ENCODE measurements at places on chromosomes 2 and 18. TPM values are rescaled to one million over a fixed set of nuclear protein-coding genes. Genes with fewer than 3 reads are reported as not detected.

The SPEG gene
- 0.20 TPM for total RNA-seq

GRCh38 chr18:10926621-10927161, 222.7 kb downstream of the PIEZO2 start:
- no peaks in the 10 kb centered on the region for H3K36me3 ChIP-seq
- no peak overlapping the region for H3K4me3 ChIP-seq
- no peaks in the 10 kb centered on the region for H3K4me1 ChIP-seq
- H3K27ac ChIP-seq: no peak overlapping the region
- no peak for DNase-seq
- H3K27me3 ChIP-seq: peaks cover 2% of the 10 kb centered on the region

DNA sequence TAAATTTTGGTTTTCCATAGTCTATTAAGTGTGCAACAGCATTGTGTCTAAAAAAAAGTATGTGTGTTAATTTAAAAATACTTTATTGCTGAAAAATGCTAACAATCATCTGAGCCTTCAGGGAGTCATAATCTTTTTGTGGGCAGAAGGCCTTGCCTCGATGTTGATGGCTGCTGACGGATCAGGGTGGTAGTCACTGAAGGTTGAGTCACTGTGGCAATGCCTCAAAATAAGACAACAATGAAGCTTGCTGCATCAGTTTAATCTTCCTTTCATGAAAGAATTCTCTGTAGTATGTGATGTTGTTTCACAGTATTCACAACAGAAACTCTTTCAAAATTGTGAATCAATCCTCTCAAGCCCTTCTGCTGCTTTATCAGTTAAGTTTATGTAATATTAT, 31.3 kb downstream of the HDHD2 start:
- H3K4me3 ChIP-seq: no peak overlapping the region
- no peak overlapping the region for H3K27ac ChIP-seq
- peaks cover 15% of the 10 kb centered on the region for H3K4me1 ChIP-seq
- no peak for DNase-seq

DNA sequence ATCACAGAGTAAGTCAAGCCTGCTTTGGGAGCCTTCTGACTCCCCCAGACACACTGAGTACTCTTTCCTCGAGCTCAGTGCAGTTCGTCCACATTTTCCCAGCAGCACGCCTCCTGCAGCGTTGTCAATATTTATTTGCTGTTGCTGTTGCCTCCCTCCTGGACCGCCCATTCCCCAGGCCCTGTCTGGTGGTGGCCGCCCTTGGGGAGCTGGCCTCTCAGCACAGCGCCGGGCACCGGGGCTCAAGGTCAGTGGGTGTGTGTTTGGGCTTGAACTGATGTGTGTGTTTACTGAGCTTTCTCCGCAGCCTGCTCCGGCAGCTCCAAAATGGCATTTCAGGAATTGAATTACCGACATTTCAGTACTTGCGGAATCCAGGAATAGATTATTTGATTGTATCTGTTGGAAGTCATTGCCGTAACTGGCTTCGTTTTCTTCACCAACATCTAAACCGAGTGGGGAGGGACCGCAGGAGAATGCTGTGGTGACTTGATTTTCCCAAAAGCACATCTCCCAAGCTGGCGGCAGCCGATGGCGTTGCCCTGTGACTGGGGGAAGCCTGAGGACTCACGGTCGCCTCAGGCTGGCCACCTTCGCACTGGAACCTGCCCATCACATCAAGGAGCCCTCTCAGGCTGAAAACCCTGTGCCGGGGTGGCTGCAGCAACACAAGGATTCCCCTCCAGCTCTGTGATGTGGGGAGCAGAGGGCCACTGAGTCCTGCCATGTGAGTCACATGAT, 66.0 kb downstream of the HPCAL1 start:
- no peak overlapping the region for H3K4me3 ChIP-seq
- no peaks in the 10 kb centered on the region for H3K36me3 ChIP-seq
- no peak for DNase-seq
- no peaks in the 10 kb centered on the region for H3K4me1 ChIP-seq

DNA sequence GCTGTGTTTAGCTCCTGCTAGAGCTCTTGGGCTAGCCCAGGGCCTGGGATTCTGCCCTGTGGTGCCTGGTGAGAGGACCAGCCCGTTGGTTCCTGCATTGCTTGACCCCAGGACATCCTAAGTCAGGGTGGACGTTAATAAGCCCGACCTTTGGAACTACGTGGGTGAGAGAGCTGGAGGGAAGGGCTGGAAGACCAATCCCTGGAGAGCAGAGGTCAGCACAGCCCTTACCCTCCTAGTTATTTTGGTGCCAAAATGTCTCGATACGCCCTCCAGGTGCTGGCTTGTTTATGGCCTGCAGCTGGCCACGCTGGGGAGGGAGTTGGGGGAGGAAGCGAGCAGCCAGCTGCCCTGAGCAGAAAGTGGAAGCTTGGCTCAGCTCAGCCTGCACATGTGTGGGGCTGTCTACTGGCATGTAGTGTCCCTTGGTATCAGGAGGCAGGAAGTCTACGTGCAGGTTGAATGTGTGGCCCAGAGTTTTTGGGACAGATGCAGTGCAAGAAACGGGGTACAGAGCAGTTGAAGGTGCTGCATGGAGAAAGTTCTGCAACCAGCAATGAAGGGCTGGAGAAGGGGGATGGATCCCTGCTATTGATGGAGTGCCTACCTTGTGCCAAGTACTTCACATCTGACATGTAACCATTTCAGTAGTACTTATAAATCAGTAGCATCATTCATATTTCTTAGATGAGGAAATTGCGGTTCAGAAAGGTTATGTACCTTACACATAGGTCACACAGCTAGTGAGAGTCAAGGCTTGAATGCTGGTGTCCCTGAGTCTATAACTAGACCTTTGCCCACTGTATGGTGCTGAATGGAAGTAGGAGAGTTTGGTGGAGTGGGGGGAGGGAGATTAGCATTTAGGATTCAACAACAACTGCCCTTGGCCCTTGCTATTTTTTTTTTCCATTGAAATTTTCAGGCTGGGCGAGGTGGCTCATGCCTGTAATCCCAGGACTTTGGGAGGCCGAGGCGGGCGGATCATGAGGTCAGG, 5.0 kb upstream of the DGKD start:
- peaks cover 2% of the 10 kb centered on the region for H3K36me3 ChIP-seq
- no peak overlapping the region for H3K4me3 ChIP-seq
- H3K27ac ChIP-seq: no peak overlapping the region
- no peak for DNase-seq

- H3K36me3 ChIP-seq: no peaks in the 10 kb centered on the region
- H3K4me1 ChIP-seq: no peaks in the 10 kb centered on the region
- peaks cover 9% of the 10 kb centered on the region for H3K27me3 ChIP-seq
These were observed 73.7 kb upstream of the DNAJC10 start for GRCh38 chr2:182642328-182642727.

- no peak for DNase-seq
- no peak overlapping the region for H3K27ac ChIP-seq
- peaks cover 13% of the 10 kb centered on the region for H3K27me3 ChIP-seq
- H3K4me3 ChIP-seq: no peak overlapping the region
- peaks cover 10% of the 10 kb centered on the region for H3K4me1 ChIP-seq
- no peaks in the 10 kb centered on the region for H3K36me3 ChIP-seq
These were observed 80.3 kb downstream of the FMNL2 start for GRCh38 chr2:152415231-152415642.

- no peak overlapping the region for H3K4me3 ChIP-seq
- no peak for DNase-seq
- H3K36me3 ChIP-seq: peaks cover 51% of the 10 kb centered on the region
- peaks cover 5% of the 10 kb centered on the region for H3K4me1 ChIP-seq
- H3K27me3 ChIP-seq: no peaks in the 10 kb centered on the region
These were observed 9.6 kb upstream of the OSGEPL1 start for GRCh38 chr2:189772212-189772611.

- DNase-seq: no peak
- H3K27me3 ChIP-seq: peaks cover 21% of the 10 kb centered on the region
- H3K4me3 ChIP-seq: no peak overlapping the region
- peaks cover 7% of the 10 kb centered on the region for H3K36me3 ChIP-seq
- H3K4me1 ChIP-seq: peaks cover 20% of the 10 kb centered on the region
These were observed 7.1 kb downstream of the SPRED2 start for GRCh38 chr2:65425276-65425675.

GRCh38 chr18:29003194-29003593, 826.3 kb upstream of the CDH2 start:
- H3K4me1 ChIP-seq: no peaks in the 10 kb centered on the region
- H3K36me3 ChIP-seq: no peaks in the 10 kb centered on the region
- H3K27ac ChIP-seq: no peak overlapping the region
- H3K27me3 ChIP-seq: no peaks in the 10 kb centered on the region
- DNase-seq: no peak
- H3K4me3 ChIP-seq: no peak overlapping the region

DNA sequence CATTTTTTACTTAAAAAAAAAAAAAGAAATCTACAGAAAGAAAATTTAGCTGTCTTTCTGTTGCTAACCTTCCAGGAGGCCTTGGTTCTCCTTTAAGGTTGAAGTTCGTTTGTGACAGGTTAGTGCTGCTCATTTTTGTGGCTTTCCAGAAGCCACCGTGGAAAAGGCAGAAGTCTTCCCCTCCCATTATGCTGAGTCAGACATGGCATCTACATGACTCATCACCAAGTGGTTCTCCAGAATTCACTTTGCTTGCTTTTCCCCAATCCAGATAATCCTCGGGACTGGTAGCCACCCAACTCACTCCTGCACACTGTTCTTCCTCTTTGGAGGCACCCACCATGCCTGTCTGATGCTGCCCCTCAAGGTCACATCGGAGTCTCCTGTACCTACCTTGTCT, 228.7 kb downstream of the PIK3C3 start:
- H3K4me3 ChIP-seq: no peak overlapping the region
- H3K27ac ChIP-seq: no peak overlapping the region
- no peaks in the 10 kb centered on the region for H3K36me3 ChIP-seq
- H3K27me3 ChIP-seq: no peaks in the 10 kb centered on the region
- H3K4me1 ChIP-seq: no peaks in the 10 kb centered on the region
- no peak for DNase-seq
